ENCODE measurements at places on chromosomes 16 and 17.

GRCh38 chr16:27193300-27193990 is 9.9 kb upstream of the KDM8 start:
- DNase-seq: no peak

- DNase-seq: no peak
These were observed 65.2 kb downstream of the XPO6 start for GRCh38 chr16:28146536-28146935.

DNA sequence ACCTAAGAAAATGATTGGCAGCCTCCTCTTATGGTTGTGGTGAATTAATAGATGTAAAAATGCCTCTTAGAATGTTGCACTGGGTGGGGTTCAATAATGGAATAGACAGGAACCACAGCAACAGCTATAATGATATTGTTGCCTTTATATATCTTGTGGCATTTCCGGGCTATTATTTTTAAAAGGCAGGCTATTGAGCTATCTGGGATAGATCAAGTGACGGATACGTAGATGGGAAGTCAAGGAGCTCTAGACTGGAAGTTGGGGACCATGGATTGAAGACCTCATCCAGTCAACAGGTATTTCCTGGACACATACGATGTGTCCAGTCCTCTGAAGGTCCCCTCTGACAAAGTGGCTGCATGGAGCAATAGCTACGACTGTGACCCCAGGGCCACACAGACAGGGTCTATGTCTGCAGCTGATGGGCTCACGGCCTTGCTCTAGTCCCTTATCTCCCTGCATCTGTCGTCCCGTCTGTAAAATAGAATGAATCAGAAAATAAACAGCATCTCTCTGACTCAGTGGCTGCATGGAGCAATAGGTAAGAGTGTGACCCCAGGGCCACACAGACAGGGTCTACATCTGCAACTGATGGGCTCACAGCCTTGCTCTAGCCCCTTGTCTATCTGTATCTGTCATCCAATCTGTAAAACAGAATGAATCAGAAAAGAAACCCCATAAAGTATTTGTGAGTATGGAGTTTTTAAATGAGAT is 117.7 kb upstream of the FOXF1 start:
- no peak for DNase-seq

DNA sequence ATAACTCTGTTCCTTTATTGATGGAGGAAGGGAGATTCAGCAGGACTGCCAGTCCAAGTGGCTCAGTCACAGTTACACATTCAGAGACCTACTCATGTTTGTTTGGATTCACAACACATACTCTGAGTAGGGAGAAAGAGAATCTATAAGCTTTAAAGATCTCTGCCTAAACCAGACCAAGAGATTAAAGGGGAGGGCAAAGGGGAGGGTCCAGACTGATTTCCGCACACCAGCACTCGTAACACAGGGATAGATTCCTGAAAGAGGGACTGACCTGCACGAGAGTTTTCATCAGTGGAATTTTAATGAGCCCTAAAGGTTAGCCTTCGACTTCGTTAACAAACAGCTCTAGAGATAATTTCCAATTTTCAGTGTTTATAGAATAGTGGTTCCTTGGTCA is 71.7 kb upstream of the PMFBP1 start:
- no peak for DNase-seq

DNA sequence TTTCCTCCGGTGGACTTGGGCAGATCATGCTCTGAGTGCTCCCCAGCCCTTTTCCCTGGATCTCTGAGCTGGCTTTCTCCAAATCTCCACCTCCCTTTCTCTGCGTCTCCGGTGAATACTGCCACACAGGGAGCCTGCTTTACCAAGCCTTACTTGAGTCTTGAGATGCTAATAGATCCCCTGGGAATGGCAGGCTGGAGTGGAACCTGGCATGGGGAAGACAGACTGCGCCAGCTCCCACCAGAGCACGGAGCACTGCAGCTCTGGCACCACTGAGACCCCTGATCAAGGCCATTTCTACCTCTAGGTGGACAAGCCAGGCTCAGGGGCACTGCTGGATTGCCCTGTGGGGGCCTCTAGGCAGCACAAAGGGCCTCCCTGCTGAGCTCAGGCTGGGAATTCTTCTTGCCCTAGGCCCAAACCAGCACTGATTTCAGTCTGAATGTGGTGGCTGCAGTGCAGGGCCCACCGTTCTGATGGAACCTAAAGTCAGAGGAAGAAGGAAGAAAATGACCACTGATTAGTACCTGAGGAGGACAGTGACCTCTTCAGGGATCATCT is 74.3 kb upstream of the CRHR1 start:
- DNase-seq: no peak

GRCh38 chr16:52976539-52977167 is 76.0 kb downstream of the CHD9NB start:
- no peak for DNase-seq

- DNase-seq: no peak
These were observed 194.3 kb upstream of the RPL38 start for GRCh38 chr17:74009056-74009625.

Data from NCI-H2029 treated with DMSO at 0.1 percent for 48 hours (cell line).